ENCODE measurements at places on chromosomes 11 and 22.

GRCh38 chr11:124346311-124346955 lies 26.4 kb upstream of the OR8D2 start:
- no peak for DNase-seq

DNA sequence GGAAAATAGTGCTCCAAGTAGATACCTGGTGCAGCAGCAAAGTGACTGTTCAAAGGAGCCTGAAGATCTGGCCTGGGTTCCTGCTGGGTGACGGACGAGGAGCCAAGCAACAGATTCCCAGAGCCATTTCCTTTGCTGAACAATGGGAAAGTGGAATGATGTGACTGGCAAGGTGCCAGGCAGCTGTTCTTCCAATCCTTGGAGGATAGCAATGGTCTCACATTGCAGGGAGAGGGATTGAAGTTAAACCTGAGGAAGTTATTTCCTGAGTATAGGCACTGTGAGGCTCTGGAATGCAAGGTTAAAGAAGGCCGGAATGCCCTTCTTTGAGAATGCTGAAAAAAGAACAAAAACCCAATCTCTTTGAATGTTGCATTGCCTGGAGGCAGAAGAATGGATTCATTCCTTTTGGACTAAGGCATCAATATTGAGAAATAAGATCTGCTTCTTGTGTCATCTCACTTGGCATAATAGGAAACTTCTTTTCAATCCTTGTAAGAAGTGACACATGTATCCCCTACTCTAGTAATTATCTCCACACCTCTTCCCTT lies 223.8 kb downstream of the BLID start:
- no peak for DNase-seq

GRCh38 chr11:94934362-94934761 lies 39.0 kb downstream of the CWC15 start:
- DNase-seq: no peak

GRCh38 chr22:35910003-35910769 lies 118.4 kb downstream of the RBFOX2 start:
- no peak for DNase-seq

DNA sequence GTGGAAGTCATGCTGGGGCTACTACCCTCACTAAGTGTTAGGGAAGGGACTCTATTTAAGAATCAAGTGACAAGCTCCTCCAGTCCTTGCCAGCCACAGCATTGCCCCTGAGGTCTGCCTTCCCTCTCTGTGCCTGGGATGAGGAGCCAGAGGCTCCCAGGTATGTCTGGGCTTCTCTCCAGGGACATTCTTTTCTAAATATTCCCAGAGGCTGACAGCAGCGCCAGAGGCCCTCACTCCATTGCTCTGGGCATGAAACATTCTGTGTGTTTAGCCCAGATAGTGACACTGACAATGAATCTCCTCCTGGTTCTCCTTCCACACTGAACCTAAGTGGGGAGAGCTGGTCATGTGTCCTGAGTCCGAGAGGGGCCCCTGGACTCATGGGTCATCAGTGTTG lies 2.2 kb downstream of the OR51E1 start:
- no peak for DNase-seq

- no peak for DNase-seq
Observed at GRCh38 chr11:1404461-1405185, 14.9 kb downstream of the BRSK2 start.

DNA sequence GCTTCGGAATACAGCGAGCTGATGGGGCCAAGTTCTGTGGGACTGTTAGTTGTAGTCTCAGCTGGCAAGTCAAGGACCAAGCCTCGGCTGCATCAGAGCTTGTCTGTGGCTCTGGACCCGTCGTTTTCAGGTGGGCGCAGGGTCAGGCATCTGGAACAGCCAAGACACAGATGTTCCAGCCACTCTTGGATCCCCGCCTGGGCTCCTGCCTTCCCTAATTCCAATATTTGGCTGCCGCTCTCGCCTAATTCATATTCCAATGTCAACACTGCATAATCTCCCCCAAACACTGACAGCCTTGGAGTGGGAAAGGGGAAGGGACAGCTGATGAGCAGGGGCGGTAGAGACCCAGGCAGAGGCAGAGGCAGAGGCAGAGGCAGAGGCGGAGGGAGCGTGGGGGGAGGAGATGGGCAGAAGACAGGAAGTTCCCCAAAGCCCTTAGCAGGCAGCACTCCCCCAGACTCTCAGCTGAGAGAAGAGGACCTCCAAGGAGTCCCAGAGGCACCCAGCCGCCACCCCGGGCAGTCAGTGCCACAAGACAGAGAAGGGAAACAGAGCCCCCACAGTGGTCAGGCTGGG lies 49.6 kb upstream of the SLC35C1 start:
- no peak for DNase-seq

DNA sequence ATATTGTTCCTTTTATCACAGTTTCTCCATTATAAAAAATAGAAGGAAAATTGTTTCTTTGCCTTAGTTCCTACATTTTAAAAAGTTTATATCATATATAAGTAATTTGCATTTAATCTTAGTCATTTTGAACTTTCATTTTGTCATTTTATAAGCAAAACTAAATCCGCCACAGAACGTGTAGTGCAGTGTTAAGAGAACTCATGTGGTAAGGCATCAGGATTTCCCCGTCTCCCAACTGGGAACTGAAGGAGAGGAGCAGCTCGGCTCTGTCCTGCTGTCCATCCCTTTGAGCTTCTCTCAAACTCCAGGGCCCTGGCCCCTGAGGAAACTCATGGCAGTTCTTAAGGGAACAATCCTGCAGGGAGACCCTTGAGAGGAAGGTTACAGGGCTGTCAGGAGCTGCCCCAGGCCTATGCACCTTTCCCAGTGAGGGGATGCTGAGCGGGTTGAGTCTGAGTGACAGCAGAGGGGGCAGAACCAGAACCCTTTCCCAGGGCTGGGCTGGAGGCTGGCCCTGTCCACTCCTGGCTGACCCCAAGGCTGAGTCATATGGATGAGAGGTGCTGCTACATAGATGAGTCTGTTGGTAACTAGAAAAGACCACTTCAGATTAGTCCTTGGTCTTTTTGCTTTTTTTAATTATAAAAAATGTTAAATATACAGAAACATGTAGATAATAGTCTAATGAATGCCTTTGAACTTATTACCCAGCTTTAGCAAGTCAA lies 333.1 kb downstream of the TBC1D22A start:
- DNase-seq: no peak

GRCh38 chr11:91796999-91797398 lies 427.6 kb upstream of the FAT3 start:
- no peak for DNase-seq

DNA sequence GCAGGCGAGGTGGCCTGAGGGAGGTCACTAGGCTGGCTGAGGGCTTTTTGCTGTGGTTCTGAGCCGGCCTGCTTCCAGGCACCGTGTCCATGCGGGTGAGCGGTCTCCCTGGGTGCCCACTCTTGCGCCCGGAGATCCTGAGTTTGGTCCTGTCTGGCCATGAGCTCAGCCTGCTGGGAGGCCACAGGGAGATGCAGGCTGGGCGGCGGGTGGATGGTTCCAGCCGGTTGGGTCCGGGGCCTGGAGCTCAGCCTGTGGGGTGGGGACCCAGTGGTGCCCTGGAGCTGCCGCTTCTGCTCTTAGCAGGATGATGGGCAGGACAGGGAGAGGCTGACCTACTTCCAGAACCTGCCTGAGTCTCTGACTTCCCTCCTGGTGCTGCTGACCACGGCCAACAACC lies 18.5 kb downstream of the TPCN2 start:
- DNase-seq: no peak

- DNase-seq: no peak
Observed at GRCh38 chr11:119169282-119169719, 776 bp downstream of the NLRX1 start.

GRCh38 chr11:45089251-45089650 lies 57.2 kb upstream of the PRDM11 start:
- DNase-seq: no peak

DNA sequence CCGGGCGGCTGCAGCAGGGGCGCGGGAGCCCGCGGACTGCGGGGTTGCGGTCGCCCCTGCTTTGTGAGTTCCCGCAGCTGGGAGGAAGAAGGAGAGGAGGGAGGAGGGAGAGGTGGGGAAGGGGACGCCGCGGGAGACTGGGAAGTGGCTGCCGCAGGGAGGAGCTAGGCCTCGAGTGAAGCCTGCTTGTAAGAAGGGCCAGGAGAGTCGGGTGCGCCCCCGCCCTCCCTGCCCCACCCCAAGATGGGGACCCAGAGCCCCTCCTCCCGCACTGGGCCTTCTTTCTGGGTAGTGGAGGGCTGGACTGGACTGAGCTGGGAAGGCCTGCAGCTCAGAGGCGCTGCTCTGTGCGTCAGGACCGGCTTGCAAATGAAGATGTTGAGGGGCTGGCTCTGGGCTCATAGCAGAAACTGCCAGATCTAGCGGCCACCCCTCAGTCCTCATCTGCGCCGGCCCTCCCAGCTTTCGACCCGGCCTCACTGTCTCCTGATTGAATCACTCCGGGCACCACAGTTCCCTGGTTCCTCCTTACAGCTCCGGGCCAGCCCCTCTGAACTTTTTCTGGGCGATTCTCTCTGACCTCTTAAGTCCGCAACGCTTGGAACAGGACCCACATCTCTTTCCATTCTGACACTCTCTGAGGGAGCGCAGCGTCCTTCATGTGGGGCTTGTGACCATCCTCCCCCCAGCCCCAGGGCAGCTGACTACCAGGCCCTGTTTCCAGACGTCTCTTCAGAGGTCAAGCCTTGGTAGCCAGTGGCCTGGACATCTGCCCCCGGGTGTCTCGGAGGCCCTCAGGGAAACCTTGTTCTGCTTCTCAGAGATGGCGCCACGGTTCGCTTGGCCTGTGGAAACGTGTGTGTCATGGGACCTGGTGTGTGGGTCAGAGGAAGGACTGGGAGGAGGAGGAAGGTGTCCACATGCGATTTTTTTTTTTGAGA lies 21.9 kb downstream of the SERPINH1 start:
- DNase-seq: no peak

DNA sequence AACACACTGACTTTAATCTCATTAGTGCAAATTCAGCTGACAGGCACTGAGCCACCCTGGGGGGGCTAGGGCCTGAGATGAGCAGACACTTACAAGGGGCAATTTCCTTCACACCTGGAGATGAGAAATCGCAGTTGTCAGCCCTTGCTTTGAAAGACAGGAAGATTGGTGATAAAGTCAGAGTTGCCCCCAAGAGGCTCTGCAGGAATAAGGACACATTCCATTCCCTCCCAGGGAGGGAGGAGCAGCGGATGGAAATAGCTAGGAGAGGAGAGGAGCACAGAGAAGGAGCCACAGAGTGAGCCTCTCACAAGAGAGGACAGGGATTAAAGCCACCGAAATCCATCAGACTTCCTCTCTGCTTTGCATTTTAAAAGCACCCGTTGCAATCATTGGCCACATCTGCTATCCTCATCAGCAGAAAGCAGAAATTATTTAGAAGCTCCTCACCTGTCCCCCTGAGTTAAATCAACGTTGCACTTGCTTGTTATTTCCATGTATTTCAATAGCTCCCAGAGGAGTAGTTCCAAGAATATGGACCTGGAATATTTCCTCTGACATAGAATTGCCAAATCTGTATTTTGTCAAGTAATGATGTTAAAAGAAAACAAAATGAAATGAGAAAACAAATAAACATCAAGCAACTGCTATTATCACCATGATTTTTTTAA lies 213.7 kb downstream of the BARX2 start:
- DNase-seq: no peak

- no peak for DNase-seq
Observed at GRCh38 chr11:23519194-23519593, 658.9 kb upstream of the CCDC179 start.

- no peak for DNase-seq
Observed at GRCh38 chr22:32237906-32238305, 17.2 kb downstream of the SLC5A4 start.

GRCh38 chr11:86101493-86101892 lies 32.6 kb upstream of the PICALM start:
- DNase-seq: no peak

DNA sequence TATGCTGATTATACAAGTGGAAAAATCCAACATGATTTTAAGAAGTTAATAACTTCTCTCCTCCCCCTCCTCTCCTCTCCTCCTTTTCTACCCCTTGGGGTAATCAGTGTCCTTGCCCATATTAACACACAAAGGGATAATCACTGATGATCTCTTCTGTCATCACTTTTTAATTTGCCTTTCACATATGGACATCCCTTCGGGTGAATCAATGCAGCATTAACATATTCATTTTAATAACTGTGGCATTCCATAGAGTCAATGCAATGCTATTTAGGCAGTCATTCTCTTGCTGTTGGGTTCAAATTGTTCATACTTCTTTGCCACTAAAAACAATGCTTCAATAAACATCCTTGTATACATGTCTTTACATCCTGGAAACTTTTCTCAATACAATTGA lies 42.9 kb upstream of the GLYATL2 start:
- DNase-seq: no peak

GRCh38 chr11:121349790-121350189 lies 57.2 kb downstream of the SC5D start:
- no peak for DNase-seq

DNA sequence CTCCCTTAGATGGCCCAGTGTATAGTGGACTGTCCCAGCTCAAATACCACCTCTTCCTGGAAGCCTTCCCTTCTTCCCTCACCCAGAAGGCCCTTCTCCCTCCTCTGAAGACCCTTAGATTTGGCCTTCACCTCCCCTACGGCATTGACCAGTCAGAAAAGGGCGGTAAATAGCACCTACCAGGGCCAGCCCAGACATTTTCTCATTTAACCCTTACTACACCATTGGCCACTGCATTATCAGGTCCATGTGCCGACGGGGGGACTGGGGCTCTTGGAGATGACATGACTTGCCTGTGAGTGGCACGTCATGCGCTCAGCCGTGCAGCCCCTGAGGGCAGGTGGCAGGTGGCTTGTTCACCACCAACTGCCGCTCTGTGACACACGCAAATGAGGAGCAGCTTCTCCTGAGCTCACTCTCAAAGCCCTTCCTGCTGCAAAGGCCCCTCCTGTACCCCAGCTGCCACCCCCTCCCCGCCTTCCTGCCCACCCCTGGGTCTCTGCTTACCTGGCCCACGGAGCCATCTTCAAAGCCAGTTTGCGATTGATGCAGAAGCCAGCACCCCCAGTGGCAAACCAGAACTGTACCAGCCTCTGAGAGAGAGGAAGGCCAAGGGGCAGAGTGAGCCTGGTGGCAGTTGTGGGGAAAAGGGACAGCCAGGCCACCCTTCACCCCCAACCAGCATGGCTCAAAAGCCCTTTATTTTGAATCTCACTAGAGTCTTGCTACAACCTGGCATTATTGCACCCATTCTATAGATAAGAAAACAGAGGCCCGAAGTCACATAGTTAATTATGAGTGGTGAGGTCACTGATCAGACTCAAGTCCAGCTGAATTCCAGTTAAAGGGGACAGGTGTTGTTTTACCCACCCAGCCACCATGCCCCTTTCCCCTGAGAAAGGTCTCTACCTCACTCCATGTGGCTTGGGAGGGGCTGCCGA lies 9.5 kb downstream of the MFNG start:
- DNase-seq: no peak

GRCh38 chr11:70016666-70017367 lies 61.3 kb upstream of the ANO1 start:
- no peak for DNase-seq

DNA sequence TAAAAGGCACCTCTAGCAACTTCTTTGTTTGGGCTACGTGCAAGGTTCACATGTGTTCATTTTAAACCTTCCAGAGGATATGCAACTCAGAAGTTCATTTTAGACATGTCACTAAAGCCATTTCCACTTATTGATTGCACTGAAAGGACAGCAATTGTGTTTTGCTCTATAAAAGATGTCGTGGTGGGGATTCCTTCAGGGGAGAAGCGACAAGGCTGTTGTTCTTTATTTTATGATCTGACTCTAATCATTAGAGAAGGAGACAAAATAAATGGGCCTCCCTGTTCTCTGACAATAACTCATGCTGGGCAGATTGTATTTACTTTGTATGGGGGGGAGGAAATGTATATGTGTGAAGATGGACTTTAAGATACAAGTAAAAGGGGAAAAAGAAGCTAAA lies 370.1 kb upstream of the ARHGAP42 start:
- no peak for DNase-seq

- no peak for DNase-seq
Observed at GRCh38 chr11:44351006-44351660, 41.2 kb upstream of the ALX4 start.

All from activated CD8-positive, alpha-beta memory T cell treated with anti-CD3 and anti-CD28 coated beads, Interleukin-2, amount 50 U/mL, for 4 hours (primary cell).